ENCODE measurements at places on chromosomes 3 and 15.

GRCh38 chr3:152038490-152038889 lies 165.0 kb downstream of the SUCNR1 start:
- no peak for DNase-seq

- DNase-seq = no peak
These were observed 288.3 kb downstream of the ULK4 start for GRCh38 chr3:41673650-41674049.

GRCh38 chr15:44719293-44719999 lies 8.1 kb downstream of the B2M start:
- no peak for DNase-seq

DNA sequence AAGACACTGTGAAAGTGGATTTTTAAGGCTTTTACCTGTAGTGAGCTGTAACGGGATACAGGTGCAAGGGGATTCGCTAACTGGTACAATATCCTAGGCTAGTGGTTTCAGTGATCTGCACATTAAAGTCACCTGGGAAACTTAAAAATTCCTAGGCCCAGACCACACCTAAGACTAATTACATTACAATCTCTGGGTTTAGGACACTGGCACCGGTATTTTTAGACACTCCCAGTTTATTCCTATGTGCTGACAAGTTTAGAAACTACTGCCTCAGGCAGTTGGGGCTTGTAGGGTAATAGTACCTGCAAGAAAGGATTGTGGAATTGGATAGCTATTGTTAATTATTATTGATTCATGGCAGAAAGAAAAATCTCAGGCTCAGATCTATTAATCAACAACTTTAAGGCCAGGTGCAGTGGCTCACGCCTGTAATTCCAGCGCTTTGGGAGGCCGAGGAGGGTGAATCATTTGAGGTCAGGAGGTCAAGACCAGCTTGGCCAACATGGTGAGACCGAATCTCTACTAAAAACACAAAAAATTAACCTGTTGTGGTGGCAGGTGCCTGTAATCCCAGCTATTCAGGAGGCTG lies 50.4 kb upstream of the CASR start:
- DNase-seq = no peak

GRCh38 chr3:123099331-123100192 lies 32.7 kb downstream of the PDIA5 start:
- DNase-seq = no peak

DNA sequence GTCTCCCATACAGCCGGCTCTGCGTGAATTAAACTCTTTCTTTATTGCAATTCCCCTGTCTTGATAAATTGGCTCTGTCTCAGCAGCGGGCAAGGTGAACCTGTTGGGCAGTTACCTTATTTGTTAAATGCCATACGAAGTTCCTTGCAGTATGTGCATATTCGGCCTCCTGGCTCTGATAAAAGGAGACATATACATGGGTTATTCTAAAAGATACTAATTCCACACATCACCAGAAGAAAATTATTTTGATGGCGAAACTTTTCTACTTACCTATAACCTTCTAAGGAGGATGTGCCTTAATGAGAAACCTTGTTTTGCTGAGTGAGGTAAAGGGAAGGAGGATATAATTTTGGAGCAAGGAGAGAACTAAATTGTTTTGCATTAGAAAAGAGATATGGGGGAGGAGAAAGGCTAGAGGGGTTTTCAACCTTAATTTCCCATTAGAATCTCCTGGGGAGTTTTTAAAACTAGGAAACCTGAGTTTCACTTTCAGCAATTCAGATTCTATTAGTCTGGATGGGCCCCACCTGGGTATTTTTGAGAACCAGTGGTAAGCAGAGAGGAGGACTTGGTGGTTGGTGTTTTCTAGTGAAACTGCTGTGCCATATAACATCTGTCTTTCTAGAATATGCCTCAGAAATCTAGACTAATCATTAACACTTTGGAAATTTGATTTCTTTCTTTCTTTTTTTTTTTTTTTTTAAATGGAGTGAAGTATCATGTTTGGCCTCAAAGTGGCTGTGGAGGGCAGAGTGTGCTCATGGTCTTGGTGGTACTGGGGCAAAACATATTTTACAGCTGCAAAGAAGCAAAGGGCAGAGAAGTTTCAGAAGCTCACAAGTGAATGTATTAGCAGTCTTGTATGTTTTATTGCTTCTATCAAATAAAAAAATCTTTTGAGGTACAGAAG lies 23.0 kb downstream of the NANOGP8 start:
- no peak for DNase-seq

DNA sequence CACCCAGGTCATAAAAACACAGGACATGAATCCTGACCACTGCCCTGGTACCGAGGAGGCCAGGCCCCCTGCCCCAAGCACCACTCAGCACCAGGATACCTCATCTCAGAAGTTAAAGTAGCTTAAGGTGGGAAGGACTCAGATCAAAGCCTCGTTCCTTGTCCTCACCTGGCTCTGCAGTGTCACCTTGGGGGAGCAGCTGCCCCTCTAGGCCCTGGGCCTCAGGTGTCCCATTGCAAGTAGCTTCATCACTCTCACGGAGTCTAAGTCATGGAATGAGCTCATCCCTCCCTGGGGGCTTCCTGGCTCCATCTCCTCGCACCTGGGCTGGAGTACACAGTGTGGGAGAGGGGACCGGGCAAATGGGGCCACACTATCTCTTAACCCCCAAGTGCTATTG lies 148.0 kb downstream of the TPRA1 start:
- DNase-seq = no peak

GRCh38 chr3:87949879-87950208 lies 109.0 kb downstream of the CGGBP1 start:
- no peak for DNase-seq

DNA sequence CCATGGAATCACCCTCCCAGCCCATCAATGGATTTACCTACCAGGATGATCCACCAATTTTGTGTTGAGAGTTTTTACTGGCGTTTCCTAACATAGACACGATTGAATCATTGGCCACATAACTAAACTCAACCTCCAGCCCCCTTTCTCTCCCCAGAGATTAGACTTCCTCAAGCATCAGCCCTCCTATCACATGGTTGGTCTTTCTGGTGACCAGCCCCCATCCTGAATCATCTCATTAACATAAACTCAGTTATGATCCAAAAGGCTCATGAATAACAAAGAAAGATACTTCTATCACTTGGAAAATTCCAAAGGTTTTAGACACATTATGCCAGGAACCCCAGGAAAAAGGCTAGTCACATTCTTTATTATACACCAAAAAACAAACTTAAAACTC lies 21.2 kb downstream of the PRKAR2A start:
- no peak for DNase-seq

GRCh38 chr3:141167681-141168080 lies 63.9 kb upstream of the PXYLP1 start:
- DNase-seq = no peak

DNA sequence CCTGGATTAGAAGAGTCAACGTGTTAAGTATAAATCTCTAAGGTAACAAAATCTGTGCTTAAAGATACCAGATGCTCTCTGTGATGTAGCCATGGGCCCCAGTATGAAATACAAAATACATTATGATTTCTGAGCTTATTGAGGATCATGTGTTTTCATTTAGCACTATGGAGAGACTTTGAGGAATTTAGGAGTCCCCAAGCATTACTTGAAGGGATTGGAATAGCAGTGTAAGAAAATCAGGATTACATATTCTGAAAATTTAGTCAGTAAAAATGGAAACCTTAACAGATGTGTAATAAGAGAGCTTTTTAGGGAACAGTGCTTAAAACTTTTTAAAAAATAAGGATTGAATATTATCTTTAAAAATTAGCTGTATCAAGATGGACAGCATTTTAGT lies 35.5 kb downstream of the ECT2 start:
- no peak for DNase-seq

DNA sequence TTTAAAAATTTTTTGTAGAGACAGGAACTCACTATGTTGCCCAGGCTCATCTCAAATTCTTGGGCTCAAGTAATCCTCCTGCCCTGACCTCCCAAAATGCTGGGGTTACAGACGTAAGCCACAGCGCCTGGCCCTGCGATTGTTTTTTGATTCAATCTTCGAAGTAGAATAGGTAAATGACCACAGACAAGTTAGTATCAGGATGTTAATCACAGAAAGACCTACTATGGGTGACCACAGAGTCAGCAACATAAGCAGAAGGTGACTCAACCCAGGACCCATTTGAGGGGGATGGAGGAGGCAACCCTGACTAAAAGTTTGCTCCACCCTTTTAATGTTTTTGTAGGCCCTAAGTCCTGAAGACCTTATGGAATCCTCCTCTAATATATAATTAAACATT lies 10.0 kb upstream of the USP3 start:
- no peak for DNase-seq

DNA sequence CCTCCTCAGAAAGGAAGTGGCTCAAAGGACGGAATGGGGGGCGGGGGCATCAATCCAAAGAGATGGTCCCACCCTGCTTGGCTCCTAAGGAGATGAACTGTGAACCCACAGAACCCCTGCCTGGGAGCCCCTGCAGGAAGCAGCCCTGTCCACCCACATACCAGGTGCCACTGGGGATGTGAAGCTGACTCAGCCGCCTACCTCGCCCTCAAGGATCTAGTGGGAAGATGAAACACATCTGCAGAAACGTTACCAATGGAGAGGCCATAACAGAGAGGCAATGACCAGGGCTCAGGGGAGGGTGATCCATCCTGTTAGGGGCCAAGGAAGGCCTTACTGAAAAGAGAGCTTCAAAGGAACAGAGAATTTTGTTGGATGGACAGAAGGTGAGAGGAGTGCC lies 35.1 kb downstream of the EAF1 start:
- no peak for DNase-seq

- no peak for DNase-seq
These were observed 160.5 kb upstream of the UMPS start for GRCh38 chr3:124569761-124570160.

- no peak for DNase-seq
These were observed 41.7 kb upstream of the C3orf80 start for GRCh38 chr3:160183345-160184076.

GRCh38 chr3:131216801-131217200 lies 164.8 kb upstream of the NUDT16 start:
- DNase-seq = no peak

- DNase-seq = no peak
These were observed 443.3 kb downstream of the EPHB1 start for GRCh38 chr3:135238236-135238830.

GRCh38 chr3:40623567-40623966 lies 98.8 kb downstream of the ZNF621 start:
- DNase-seq = no peak

DNA sequence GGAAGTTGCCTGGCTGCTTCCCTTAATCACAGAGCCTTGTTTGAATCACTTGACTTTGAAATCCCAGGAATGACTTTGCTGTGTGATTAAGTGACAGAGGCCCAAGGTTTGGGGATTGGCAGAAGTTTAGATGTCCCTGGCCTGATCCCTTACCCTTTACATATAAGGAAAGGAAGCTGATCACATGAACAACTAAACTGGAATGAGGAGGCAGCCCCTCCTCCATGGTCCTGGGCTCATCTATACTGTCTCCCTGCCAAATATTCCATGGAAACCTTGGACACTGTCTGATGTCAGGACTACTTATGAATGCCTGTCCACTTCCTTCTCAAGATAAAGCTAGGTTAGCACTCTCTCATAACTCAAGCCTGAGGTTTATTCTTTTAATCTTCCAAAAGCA lies 181.3 kb upstream of the CTDSPL start:
- no peak for DNase-seq

- DNase-seq = no peak
These were observed 100.3 kb upstream of the CADPS start for GRCh38 chr3:62975566-62975965.

DNA sequence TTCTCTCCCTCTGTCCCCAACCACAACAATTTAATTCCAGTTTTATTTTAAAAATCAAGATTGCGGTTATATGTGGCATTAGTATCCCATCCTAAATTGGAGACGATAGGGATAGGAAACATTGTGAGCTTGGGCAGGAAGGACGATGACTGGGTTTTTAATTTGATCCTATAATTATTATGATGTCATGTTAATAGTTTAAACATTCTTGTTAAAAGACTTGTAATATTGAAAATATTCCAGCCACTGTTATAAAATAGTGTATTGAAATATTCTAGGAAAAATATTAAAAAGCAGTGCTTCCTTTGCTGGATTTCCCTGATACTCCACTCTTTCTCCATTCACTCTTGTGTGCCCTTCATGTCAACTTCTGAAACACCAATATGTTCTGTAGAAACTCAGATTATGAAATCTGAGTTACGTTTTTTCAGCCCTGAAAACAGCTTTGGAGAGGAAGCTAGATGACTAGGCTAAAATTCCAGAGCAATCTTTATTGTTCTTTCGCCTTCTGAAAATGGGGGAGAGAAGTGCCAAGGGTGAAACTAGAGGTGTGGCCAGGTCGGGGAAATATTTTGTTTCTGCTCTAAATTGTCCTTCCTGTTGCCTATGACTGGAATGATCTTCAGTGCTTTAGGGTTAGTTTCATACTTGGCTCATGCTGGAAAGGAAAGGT lies 46.1 kb upstream of the MAP3K13 start:
- no peak for DNase-seq
